ENCODE measurements at places on chromosomes 2 and 18. TPM values are rescaled to one million over a fixed set of nuclear protein-coding genes. Genes with fewer than 3 reads are reported as not detected.

CD8B gene
- not detected for total RNA-seq

HTR2B gene
- not detected for total RNA-seq

MFSD6 gene
- total RNA-seq = 20.9 TPM

FBXO15 gene
- 0.63 TPM for total RNA-seq

LRRC30 gene
- total RNA-seq = not detected

TTR gene
- not detected for total RNA-seq

POMC gene
- 0.34 TPM for total RNA-seq

KLHL30 gene
- total RNA-seq = not detected

KCNS3 gene
- 6.2 TPM for total RNA-seq

SCYGR8 gene
- total RNA-seq = not detected

TMEM178A gene
- total RNA-seq = 1.3 TPM

GPR55 gene
- total RNA-seq = not detected

TBC1D8 gene
- 5.1 TPM for total RNA-seq

PCARE gene
- total RNA-seq = not detected

OXER1 gene
- total RNA-seq = not detected

UGT1A6 gene
- 1.1 TPM for total RNA-seq

ALKAL2 gene
- total RNA-seq = 1.8 TPM

BOLL gene
- total RNA-seq = not detected

PAX8 gene
- total RNA-seq = 0.57 TPM

RPRM gene
- 0.40 TPM for total RNA-seq

SAG gene
- total RNA-seq = not detected

LYPD6 gene
- total RNA-seq = 8.5 TPM

LHCGR gene
- total RNA-seq = not detected

CAPN14 gene
- total RNA-seq = 0.11 TPM

SEMA4C gene
- 17.3 TPM for total RNA-seq

EPB41L3 gene
- total RNA-seq = 64.6 TPM

SLC14A1 gene
- total RNA-seq = 7.5 TPM

IL36A gene
- total RNA-seq = not detected

REG3G gene
- total RNA-seq = not detected

RAB6C gene
- not detected for total RNA-seq

DUSP2 gene
- total RNA-seq = 24.4 TPM

FTCDNL1 gene
- total RNA-seq = 0.86 TPM

TLX2 gene
- total RNA-seq = not detected

All from Daoy (cell line).